ENCODE measurements at places on chromosomes 3 and 15.

GRCh38 chr3:127390365-127391025 lies 102.6 kb upstream of the PRR20G start:
- no peak for DNase-seq

GRCh38 chr3:169440926-169441325 lies 222.6 kb downstream of the MECOM start:
- no peak for DNase-seq

DNA sequence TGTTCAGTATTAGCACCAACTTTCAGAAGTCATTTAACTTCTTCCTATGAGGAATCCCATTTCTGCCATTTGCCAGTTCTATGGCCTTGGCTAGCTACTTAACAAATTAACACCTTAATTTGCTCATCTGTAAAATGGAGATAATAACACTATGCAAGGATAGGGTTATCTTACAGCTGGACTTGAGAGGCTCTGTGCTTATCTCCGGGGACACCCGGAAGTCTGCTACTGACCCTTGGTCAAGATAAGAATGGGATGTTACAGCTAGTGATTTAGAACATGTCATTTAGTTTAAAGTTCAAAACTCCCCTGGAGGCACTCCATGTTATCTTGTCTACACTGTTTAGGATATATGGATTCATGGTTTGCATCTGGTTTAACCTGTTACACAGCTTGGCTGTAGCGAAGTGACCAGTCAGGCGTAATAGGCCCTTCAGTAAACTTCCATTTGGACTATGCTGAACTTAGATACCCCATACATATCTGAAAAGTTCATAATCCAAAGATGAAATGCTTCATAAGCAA lies 156.0 kb upstream of the CD96 start:
- no peak for DNase-seq

- DNase-seq = no peak
These were observed 210.2 kb downstream of the ADAMTS17 start for GRCh38 chr15:100131321-100132224.

GRCh38 chr3:142577696-142578328 lies 721 bp downstream of the ATR start:
- DNase-seq = no peak

All from NCI-H2171 (cell line).